ENCODE measurements at places on chromosomes 13 and 19. TPM values are rescaled to one million over a fixed set of nuclear protein-coding genes. Genes with fewer than 3 reads are reported as not detected.

Gene KLK15
- not detected for total RNA-seq

Gene OR7C1
- total RNA-seq = not detected

Gene EPS8L1
- 5.4 TPM for total RNA-seq

Gene RAB20
- 34.5 TPM for total RNA-seq

DNA sequence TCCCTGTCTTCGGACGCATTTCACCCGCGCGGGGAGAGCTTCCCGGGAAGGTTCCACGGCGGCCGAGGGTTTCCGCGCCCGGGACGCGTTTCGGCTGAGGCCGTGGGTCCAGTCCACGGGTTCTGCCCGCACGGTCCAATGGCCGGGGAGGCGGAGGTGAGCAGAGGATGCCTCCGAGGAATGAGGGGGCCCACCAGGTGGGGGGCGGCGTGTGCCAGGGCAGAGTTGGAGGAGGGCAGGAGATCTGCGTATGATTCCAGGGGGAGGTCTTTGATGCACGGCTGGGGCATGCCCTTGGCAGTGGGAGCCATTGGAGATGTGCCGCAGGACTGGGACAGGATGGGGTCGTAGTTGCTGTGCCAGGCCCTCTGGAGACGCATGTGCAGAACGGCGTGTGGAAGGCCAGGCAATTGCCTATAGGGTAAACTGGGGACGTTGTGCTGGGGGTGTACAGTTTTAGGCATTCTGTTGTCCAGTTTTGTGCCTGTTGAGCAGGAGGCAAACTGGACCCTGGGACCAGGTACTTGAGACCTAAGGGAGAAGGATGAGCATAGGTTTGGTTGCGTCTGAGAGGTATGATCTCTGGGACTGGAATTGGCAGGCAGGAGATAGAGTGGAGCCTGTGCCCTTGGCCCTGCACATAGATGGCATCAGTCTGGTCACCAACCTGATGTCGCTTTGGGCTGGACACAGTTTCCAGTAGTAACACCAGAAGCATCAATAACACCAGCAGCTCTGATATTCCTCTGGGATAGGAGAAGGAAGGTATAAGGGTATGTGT, 751 bp downstream of the ZNF584 start:
- DNase-seq = no peak

DNA sequence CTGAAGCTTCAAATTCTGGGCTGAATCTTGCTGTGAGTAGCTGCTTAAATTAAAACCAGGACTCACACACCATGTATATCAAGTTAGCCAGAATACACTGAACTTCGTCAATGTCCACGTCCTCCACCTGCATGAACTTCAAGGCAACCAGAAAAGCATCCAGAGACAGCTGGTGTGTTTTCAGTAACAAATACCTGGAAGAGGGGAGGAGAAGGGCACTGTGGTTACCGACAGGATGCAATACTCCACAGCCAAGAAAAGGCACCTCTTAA, 20.4 kb downstream of the PROZ start:
- DNase-seq = no peak

GRCh38 chr13:99237981-99238662, 20.1 kb downstream of the GPR18 start:
- no peak for DNase-seq

GRCh38 chr19:4678881-4679790, 9.0 kb upstream of the MYDGF start:
- no peak for DNase-seq

DNA sequence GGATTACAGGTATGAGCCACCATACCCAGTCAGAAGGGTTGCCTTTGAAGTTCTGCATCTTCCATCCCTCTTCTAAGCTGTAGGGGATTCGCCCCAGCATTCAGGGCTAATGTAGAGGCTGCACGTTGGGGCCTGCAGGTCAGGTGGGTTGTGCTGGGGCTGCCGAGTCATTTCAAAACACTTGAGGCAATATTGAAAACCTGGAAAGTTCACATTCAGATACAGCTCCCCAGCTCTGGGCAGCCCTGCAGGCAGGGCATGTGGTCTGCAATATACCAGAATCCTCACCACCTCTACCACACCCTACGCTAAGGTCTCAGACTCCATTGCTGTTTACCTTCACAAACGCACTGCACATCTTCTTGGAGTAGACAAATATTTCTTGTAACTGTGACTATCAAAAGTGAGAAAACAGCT, 24.6 kb downstream of the CCNE1 start:
- DNase-seq = no peak

DNA sequence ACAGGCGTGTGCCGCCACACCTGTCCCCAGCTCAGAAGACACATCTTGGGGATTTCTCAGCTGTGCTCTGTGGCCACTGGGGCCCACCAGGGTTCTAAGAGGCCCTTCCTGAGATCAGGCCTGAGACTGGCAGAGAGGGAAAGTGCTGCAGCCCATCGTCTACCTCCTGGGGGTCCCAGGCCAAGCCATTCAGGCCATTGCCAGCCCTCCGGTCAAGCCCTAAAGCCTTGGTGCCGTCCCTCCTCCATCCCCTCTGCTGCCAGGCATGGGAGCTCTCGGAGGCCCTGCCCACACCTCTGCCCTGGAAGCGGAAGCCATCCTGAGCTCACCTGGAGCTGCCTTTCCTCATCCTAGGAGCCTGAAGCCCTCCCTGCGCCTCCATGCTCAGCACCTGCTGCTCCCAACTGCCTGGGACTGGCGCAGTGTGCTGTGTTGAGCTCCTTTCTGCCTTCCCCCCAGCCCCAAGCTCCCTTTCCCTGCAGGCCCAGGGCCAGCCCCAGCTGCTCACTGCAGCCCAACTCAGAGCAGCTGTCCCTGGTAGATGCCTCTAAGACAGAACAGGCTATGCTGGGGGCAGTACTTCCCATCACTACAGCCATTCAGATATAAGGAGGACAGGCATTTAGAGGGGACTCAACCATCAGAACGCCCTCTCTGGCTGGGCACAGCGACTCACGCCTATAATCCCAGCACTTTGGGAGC, 2.9 kb downstream of the SLC7A9 start:
- no peak for DNase-seq

GRCh38 chr13:107625648-107626047, 589.7 kb downstream of the LIG4 start:
- DNase-seq = no peak

- no peak for DNase-seq
Observed at GRCh38 chr19:11356074-11356397, 804 bp downstream of the PLPPR2 start.

GRCh38 chr13:59734393-59734792, 429.3 kb downstream of the DIAPH3 start:
- DNase-seq = no peak

GRCh38 chr13:26538363-26539317, 18.8 kb upstream of the WASF3 start:
- DNase-seq = no peak

DNA sequence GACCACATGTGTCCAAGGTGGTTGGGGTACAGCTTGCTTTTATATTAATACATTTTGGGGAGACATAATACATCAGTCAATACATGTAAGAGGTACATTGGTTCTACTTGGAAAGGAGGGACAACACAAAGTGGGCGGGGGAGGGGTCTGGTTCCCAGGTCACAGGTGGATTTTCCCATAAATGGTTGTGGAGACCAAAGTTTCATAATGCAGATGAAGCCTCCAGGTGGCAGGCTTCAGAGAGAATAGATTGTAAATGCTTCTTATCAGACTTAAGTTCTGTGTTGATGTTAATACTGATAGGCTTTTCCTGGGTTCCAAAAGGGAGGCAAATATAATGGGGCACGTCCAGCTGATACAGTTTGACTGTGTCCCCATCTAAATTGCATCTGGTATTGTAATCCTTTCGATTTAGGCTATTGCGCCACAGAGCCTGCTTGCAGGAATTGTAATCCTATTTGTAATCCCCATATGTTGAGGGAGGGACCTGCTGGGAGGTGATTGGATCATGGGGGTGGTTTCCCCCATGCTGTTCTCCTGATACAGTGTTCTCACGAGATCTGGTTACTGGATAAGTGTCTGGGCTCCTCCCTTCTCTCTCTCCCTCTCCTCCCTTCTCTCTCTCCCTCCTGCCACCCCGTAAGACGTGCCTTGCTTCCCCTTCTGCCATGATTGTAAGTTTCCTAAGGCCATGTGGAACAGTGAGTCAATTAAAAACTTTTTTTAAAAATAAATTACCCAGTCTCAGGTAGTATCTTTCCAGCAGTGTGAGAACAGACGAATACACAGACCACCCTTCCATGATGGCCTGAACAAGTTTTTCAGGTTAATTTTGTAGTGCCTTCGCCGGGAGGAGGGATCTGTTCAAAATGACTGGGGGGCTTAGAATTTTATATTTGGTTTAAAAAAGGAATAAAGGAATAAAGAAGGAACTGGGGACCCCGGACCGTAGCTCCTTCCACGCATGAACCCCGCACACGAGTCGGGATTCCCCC, 44.9 kb downstream of the ZNF823 start:
- DNase-seq = no peak

DNA sequence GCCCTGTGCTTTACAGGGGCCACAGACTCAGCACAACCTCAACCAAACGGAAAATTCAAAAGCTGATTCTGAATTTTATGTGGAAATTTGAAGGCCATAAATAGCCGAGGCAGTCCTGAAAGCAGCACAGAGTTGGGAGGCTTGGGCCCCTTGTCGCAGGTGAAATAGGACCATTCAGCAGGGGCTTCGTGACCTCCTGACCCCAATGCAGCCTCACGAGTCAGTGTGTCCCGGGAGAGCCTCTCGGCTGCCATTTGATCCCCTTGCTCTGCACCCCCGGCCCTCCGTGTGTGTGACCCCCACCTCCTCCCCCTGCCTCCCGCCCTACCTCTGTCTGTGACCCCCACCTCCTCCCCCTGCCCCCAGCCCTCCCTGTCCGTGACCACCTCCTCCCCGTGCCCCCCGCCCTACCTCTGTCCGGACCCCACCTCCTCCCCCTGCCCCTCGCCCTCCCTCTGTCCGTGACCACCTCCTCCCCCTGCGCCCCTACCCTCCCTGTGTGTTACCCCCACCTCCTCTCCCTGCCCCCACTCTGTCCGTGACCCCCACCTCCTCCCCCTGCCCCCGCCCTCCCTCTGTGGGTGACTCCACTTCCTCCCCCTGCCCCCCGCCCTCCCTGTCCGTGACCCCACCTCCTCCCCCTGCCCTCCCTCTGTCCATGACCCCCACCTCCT, 41.7 kb upstream of the TFDP1 start:
- DNase-seq = no peak

DNA sequence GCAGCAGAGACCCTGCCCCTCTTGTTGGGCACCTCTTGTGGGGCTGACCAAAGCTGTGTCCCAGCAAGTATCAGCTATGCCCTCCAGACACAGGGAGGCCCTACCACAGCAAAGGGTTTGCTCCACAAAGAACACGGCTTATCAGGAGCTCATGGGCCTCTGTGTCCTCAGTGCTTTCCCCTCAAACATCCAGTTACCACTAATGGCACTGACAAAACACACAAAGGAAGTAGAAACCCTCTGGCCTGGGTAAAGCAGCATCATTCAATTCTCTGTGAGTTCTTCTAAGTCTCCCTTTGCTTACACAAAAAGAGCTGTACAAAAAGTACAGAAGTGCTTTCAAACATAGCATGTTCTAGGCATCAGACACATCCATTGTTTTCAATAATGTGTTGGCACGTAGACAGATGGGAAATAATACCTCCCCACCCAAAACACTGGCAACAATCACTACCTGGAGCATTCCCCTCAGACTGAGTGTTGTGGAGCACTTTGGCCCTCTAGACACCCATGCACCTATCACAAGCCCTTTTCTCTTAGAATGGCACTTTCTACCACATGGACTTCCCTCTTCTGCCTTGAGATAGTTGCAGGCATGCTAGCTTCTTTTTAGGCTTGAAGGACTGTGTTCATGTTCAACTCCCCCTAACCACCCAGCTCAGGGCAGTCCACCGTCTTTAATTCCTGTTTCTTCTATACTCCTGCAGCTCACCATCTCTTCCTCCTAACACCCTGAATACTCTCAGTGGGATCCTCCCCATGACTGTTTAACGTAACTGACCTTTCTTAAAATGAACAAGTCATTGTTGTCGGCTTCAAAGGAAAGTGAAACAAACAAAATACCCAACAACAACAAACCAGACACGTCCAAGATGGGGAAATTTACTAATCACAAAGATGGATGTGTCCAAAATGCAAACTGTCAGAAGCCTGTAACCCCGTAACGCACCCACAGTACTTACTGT, 43.5 kb downstream of the ATP7B start:
- DNase-seq = no peak

DNA sequence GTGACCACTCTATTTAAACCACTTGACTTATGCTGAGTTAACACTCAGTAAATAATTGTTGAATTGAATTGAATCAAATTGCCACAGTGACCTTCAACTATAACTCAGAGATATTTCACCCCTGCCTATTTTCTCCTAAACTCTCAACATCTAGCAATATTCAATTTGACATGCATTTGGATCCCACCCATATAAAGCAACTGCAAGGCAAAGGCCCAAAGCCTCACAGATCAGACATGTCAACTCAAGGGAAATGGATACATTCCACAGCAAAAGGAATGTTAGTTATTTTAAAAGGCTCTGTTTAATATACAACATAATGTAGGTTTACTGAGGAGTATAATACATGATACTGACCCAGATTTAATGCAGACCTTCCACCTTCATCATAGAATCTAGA, 107.4 kb downstream of the KCTD12 start:
- DNase-seq = no peak

DNA sequence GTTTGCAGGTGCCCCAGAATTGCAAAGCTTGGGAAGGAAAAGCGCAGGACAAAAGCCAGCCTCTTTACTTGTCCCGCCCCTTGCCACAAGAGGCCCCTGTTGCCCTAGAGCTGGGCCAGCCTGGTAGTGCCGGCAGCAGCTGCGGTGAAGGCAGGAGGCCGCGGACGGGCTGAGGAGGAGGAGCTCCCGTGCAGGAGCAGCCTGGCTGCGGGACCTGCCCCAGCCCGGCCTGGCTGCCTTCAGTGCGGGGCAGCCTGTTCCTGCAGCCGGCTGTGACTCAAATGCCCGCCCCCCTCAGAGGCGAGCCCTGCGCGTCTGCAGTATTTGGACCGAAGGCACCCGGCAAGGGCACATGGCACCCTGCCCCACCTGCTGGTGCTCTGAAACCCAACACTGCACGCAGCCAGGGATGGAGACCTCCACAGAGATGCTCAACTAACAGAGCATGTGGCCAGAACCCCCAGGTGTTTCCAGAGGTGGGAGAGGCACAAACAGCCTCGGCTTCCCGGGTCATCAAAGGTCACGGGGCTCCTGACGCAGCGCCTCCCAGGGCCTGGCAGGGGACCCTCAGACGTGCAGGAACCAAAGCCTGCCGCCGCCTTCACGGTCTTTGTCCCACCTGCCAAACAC, 29.7 kb downstream of the NAXD start:
- no peak for DNase-seq

GRCh38 chr19:13825489-13826441, 30.5 kb downstream of the ZSWIM4 start:
- DNase-seq = no peak
